Omental fat pad (tissue), 4 donors: ENCODE measurements at places on chromosomes 6 and 20. TPM values are rescaled to one million over a fixed set of nuclear protein-coding genes. Genes with fewer than 3 reads are reported as not detected.

DNA sequence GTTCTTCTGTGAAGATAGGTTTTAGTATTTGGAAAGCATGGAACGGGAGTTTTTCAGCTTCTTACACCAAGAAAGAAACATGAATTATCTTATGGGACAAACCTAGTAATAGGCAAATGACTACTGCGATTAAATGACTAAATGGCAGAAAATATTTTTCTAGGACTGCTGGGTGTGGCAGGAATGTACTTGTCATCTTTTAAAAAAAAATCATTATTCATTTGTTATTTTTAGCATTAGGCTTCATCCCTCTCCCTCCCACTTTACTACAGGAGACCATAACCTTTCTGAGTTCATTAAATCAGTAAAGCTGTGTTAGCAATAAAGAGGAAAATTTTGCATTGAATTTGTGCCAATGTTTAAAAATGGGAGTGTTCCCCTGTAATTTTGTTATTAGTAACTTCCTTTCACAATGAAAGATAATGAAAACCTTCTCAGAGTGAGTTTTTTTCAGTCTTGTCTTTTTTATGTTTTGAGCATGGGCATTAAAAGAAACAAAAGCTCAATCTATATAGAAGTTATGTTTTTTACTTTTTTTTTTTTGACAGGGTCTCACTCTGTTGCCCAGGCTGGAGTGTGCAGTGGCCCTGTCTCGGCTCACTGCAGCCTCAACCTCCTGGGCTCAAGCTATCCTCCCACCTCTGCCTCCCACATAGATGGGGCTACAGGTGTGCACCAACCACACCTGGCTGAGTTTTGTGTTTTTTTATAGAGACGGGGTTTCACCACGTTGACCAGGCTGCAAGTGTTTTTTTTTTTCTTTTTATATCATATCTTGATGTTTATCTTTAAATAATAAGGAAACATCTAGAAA, 105.6 kb upstream of the CLDN20 start:
- no peak for DNase-seq

DNA sequence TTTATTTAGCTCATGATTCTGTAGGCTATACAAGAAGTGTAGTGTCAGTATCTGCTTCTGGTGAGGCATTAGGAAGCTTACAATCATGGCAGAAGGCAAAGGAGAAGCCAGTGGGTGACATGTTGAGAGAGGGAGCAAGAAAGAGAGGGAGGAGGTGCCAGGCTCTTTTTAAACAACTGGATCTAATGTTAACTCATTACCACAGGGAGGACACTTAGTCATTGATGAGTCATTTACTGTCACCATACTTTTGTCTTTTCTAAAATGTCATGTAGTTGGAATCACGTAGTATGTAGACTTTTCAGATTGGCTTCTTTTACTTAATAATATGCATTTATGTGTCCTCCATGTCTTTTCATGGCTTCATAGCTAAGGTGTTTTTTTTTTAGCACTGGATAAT, 58.1 kb downstream of the NUS1 start:
- DNase-seq: no peak

Gene KAT14
- 5.5 TPM for total RNA-seq

DNA sequence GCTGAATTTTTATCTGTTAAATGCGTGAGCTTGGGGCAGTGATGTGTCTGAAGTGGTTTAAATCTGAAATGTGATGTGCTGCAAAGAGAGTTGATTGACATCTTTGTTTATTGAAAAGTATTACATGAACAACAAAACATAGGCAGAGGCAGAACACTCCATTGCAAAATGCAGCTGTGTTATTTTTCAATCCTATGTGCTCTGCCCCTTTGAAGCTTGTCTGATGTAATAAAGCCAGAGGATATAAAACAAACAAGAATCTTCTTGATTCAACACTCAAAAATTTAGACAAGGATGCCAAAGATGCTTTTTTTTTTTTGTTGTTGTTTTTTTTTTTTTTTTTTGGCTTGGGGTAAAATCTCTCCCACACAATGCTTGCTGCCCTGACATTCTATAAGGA, 482.4 kb upstream of the MMS22L start:
- no peak for DNase-seq

- DNase-seq: no peak
Measured at GRCh38 chr20:50720026-50720425, 11.4 kb upstream of the PARD6B start.

Gene RNF144B
- total RNA-seq: 38.7 TPM

Gene GRM4
- total RNA-seq: not detected

- no peak for DNase-seq
Measured at GRCh38 chr6:138455746-138456400, 43.4 kb downstream of the NHSL1 start.

GRCh38 chr6:21845439-21846140, 252.0 kb downstream of the SOX4 start:
- DNase-seq: no peak

DNA sequence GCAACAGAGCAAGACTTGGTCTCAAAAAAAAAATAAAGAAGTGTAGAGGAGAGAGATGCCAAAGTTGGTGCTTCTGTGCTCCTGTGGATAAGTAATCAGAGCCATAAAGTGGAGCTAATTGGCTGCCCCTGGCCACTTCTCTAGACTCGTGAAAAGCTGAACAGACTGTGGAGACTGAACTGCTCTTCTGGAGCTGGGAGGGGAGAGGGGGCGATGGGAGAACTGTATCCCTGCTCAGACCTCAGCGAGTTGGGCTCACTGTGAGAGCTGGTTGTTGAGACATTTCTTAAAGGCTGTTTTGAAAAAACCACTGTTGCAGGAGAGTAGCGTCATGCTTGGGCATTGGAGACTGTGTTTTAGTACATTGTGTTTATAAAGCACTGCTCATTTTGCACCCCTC, 125.7 kb downstream of the TCP11 start:
- DNase-seq: no peak

DNA sequence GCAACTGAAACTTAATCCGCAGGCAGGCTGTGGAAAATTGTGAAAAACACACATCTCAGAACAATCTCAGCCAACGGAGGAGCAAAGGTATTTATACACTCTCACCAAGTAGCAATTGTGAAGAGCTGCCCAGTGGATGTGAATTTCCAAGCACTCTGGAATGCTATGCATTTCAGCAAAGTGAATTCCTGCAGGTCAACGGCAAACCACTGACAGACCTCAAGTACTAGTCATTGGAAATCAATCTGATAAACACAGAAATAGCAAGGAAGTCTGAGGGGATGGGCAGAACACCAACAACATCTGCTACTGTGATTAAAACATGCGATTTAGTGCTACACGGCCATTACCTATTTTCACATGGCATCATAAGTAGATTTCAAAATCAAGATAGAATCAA, 429.1 kb downstream of the HTR1B start:
- DNase-seq: no peak

Gene SALL4
- total RNA-seq: 0.09 TPM

Gene DEFB123
- total RNA-seq: not detected

DNA sequence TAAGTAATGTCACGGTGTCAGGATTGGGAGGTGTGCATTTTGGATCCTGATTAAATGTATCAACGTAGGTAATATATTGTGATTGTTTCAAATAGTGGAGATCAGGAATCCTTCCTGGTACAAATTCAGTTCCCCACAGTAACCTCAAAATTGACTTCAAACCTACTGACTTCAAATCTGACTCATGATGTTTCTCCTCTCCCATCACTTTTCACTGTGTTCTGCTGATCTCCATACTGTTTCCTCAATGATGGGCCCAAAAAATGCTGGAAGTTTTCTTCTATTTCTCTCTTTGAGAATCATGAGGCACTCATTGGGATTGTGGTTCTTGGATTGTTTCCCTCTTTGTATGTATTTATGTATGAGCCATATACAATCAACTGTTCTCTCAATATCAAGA, 35.9 kb downstream of the LAMA2 start:
- no peak for DNase-seq

Gene MUC21
- total RNA-seq: not detected

DNA sequence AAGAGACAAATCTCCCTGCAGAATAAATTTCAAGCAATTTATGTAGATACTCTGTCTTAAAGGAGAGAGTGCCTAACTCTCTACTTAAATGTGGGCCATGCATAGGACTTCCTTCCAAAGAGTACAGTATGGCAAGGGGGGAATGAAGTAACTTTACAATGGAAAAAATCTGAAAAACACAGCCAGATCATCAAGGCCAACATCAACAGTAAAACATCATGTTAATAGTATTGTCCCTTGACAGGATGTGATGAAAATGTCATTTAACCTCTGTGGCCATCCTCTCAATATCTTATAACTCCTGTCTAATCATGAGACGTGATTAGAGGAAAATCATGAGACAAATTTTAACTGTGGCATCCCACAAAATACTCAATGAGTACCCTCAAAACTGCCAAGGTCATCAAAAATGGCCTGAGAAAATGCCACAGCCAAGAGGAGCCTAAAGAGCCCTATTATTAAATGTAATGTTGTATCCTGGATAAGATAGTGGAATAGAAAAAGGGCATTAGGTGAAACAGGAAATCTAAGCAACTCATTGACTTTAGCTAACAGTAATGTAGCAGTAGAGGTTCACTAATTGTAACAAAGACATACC, 47.5 kb downstream of the CNBD2 start:
- no peak for DNase-seq

Gene SMIM28
- total RNA-seq: not detected

- DNase-seq: no peak
Measured at GRCh38 chr6:144920391-144920961, 635.3 kb downstream of the UTRN start.

Gene CNKSR3
- total RNA-seq: 3.9 TPM
